ENCODE measurements at places on chromosomes 12 and 14.

DNA sequence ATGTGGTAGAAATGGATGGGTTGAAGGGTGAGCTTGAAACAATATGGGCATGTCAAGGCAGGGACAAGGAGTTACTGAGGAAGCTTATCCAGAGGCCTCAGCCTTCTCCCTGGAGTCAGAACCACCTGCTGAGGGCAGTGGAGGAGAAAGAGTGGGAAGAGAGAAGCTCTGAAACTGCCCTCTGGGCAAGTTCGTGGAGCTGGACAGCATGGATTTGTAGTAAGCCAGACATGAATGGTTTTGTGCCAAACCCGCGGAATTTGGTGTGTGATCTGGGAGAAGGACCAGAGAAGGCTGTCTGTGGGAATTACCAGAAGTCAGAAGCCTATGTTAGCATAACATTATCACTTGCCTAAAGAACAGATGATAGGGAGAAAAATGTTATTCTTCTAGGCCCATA lies 164.8 kb downstream of the SLC41A2 start:
- no peak for DNase-seq

DNA sequence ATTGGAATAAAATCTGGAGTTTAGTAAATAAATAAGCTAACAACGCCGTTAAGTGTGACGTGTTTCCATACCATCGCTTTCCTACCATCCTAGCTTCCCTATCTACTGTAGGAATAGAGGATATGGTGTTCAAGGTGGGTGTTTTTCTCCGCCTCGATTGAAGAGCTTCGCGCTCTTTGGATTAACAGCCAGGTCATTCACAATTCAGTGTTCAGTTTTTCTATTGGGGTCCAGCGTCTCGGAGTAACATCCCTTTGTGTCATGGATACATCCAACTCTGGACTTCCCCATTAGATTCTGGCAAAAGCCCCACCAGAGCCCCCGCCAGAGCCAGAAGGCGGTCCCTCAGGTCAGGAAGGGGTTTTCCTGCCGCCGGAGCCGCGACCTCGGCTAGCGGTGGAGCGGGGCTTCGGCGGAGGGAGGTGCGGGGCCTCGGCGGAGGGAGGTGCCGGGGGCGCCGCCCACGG lies 1.2 kb upstream of the SRGAP1 start:
- no peak for DNase-seq

- DNase-seq: no peak
These were observed 25.9 kb upstream of the POLR3B start for GRCh38 chr12:106331599-106331998.

GRCh38 chr12:62618930-62619329 lies 152.3 kb downstream of the MON2 start:
- DNase-seq: no peak

- no peak for DNase-seq
These were observed 812.1 kb upstream of the NOVA1 start for GRCh38 chr14:27409944-27410343.

GRCh38 chr14:24310265-24310645 lies 315 bp downstream of the LTB4R2 start:
- no peak for DNase-seq

DNA sequence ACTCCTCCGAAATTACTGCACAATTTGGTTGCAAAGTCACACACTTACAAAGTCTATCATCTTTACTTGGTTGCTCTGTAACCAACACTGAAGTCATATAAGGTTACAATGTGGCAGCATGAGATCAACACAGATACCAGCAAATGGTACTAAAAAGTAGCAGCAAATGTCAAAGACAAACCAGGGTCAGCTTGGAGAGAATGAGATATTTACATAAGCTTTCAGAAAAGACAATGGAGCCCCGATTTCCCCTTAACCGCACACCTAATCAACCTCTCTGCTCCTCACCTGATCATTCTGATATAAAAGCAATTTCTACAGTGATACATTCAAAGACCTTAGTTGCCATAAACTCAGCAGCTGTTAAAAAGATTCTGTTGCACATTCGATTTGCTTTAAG lies 76.4 kb upstream of the FOXN3 start:
- DNase-seq: no peak

DNA sequence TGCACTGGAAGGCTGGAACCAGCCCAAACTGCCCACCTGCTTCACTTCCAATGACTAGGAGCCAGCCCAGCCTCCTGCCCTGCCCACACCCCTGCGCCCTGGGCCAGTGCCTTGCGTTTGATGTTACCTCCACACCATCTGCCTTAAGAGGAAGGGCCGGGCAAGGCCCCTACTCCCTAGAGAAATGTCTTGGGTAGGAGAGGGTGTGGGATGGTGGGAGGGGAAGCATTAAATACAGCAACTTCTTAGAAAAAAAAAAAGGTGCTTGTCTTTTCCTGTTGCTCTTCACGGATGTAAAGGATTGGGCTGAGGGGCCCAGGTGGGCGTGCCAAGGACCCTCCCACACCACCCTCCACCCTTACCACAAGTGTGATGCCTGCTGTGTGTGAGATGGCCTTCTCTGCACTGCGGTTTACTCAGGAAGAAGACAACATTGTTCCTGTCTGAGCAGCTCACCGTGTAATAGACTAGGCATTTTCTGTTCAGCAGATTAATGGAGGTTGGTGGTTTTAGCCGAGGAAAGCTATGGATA lies 99.9 kb downstream of the NINJ2 start:
- DNase-seq: peak; percentile 77

GRCh38 chr12:5488626-5488955 lies 56.7 kb downstream of the NTF3 start:
- DNase-seq: no peak

DNA sequence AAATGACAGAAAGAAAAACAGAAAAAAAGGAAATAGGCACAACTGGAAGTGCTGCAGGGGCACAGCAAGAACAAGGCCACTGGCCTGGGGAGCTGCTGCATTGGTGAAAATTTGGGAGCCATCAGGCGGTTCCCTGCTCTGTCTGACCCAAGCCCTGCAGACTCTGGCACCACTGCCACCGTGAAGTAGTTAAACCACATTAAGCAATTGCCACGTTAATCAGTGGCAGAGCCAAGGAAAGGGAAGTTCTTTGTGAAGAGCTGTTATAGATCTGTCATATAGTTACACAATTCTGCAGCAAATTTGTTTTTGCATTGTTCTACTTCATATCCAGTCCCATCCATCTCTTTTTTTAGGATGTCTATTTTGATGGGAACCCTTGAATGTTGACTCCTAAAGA lies 915.3 kb downstream of the FSCB start:
- DNase-seq: no peak

GRCh38 chr12:14643251-14643650 lies 53.1 kb downstream of the GUCY2C start:
- peak; percentile 64 for DNase-seq

DNA sequence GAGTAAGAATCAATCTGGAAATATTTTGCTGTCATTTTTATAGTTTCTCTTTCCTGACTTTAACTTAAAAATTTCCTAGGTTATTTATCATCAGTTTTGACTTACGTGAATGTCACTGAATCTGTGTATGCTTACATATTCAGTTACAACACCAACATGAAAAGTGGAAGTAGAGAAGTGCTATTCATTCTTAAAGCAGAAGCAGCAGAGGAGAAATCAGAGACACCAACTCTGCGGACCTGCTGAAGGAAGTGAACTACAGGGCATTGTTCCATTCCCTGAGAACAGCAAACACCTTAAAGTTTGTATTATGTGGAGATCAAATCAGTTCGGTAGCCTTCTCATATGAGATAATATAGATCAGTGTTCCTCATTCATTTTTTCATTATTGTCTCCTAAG lies 34.1 kb downstream of the RAD51B start:
- DNase-seq: peak; percentile 3

DNA sequence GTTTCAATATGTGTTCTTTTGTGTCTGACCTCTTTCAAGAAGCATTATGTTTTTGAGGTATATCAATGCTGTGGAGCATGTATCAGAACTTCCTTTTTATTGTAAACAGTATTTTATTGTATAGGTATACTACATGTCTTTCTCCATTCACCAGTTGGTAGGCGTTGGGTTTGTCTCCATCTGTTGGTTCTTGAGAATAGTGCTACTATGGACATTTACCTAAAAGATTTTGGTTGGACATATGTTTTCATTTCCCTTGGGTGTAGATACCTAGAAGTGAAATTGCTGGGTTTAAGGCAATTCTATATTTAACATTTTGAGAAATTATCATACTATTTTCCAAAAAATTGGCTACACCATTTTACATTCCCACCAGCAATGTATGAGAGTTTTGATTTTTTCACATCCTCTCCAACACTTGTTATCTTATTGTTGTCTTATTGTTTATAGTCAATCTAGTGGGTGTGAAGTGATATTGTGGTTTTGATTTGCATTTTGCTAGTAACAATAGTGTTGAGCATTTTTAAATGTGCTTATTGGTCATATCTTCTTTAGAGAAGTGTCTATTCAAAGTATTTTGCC lies 409.2 kb downstream of the IPO8 start:
- no peak for DNase-seq

DNA sequence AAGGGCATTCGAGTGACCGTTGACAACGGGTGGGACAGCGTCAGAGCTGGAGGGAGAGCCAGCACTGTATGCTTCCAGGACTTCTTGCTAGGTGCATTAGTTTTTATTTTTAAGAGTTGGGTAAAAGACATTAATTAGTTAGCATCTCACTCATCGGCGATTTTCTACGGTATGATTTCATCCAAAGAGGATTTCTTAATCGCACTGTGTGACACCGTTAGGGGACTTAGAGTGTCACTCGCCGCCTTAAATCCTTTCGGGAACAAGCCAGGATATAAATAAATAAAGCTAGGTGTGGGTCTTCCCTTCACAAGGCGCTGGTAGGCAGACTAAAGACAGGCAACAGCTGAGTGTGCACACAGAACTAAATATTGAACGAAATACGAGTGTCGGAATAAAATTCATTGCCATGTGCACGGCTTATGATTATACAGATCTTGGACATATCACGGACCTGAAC lies 869 bp upstream of the NOVA1 start:
- no peak for DNase-seq

GRCh38 chr12:76030341-76031080 lies 1.1 kb downstream of the PHLDA1 start:
- DNase-seq: peak; percentile 30

- no peak for DNase-seq
These were observed 162.7 kb upstream of the TMTC2 start for GRCh38 chr12:82523996-82524395.

GRCh38 chr12:2961705-2962104 lies 2.5 kb downstream of the TEAD4 start:
- no peak for DNase-seq

GRCh38 chr14:83312511-83312910 lies 1778.9 kb upstream of the SEL1L start:
- no peak for DNase-seq

DNA sequence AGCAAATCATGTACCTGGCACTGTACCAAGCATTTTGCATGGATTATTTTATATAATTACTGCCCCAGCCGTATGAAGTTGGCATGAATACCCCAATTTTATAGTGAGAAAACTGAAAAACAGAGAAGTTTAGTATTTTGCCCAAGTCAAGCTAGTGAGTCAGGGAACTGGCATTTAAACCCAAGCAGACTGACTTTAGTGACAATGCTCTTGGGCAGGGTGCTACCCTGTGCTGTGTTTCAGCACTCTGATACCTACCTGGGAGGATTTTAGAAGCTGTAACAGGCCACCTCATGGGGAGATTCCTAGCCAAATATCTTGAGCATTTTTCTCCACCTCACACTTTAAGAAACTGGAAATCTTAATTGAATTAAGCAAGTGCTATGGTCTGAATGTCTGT lies 98.1 kb upstream of the MAX start:
- DNase-seq: no peak

DNA sequence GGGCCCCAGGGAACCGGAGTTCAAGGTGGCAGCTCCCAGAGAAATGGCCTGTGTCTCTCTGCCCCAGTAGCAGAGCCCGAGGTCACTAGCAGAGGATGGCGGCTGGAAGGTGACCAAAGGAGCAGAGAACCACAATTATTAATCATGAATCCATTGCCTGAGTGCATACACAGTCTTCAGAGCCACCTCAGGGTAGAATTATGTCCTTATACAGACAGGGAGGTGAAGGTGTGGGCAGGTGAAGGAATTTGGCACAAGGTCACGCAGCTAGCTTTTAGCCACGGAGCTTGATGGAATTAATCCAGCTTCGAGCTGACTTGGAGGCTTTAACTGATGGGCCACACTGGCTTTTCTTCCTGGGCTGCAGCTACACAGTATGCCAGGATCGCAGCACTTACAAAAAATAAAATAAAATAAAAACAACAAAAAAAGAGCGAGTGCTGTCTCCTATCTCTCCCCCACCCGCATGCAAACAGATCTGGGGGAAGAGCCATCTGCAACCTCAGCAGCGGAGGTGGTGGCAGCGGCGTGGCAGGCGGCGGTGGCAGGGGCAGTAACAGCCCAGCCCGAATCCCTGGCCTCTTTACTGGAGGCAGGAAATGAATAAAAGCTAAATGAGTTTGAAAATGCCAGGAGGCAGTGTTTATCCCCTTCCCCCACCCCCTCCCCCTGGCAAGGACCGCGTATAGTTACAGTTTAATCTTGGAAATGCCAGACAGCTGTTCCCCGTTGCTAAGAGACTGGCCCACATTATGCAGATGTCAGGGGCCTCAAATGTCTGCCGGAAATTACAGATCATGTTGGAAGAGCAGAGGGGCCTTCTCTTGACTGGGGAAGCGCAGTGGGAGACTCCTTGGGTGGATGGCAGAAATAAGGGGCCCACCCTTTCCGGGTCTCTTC lies 93.5 kb downstream of the LRRC74A start:
- DNase-seq: no peak

DNA sequence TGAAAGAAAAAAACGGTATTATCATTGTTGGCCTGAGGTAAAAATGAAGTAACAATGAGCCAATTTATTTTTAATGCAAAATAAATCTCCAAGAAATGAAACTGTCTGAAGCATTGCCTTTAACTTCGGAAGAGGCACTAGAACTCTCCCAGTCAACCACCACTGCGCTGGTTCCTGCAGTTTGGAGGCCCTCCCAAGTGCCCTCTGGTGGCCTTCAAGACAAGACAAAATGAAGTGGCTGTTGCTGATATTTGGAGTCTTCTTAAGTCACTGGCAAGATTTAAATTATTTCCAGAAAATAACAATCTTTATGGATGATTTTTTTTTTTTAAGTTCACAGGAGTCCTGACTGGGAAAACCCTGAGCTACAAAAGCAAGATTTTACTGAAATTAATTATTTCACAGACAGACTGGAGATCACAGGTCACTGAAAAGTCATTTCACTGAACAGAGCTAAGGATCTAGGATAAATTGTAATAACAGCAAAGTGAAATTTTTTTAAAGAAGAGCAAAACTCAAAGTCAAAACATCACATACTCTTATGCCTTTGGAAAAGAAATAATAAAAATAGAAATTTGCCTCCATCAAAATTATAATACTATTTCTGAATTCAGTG lies 58.2 kb downstream of the DICER1 start:
- DNase-seq: peak; percentile 17

DNA sequence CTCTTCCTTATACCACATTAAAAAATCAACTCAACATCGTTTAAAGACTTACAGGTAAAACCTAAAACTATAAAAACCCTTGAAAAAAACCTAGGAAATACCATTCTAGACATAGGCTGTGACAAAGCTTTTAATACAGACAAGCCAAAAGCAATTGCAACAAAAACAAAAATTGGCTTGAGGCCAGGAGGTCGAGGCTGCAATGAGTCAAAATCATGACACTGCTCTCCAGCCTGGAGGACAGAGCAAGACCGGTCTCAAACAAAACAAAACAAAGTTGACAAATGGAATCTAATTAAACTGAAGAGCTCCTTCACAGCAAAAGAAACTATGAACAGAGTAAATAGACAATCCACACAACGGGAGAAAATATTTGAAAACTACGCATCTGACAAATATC lies 1057.8 kb downstream of the FSCB start:
- no peak for DNase-seq

Data from CD4-positive, alpha-beta T cell (primary cell).